Coronary artery (tissue), 2 donors: ENCODE measurements at places on chromosomes 7 and 10.
A peak's percentile ranks its signal among the peaks of the same experiment; 100 is the strongest.

GRCh38 chr10:60488111-60488669 is 98.5 kb upstream of the ANK3 start:
- no peak for DNase-seq

DNA sequence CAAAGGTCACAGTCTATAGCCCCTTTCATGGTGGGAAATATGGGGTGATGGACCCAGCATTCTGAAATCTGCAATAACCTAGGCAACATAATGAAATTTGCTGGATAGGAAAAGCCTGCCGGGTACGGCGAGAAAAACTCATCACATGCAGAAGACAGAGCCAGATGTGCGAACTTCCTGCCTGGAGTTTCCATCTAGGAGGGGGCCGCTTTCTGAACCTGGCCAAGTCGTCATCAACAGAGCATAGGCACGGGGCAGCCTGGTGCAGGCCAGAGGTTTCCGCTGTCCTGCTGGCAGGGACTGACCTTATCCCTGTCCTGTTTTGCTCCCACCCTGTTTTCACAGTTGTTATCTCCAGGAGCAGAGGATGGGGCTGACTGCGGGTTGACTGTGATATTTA is 27.4 kb downstream of the CCDC3 start:
- peak; percentile 28 for DNase-seq

DNA sequence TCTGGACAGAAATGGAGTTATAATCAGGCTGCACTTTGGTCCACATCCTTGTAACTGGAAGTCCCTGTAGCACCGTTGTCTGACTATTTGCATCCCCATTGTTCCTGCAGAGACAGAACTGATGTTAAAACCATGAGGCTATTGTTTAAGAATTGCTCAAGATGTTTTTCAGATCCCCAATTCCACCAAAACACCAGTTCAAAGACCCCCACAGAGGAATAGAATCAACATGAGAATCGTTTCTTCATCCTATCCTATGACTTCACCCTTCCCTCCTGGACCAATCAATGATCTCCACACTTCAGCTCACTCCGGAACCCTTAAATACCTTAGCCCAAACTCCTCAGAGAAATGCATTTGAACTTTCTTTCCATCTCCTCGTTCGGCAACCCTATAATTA is 57.1 kb upstream of the GRID1 start:
- DNase-seq, result no peak

- no peak for DNase-seq
These were observed 319.1 kb upstream of the TMEM229A start for GRCh38 chr7:124351950-124352349.

DNA sequence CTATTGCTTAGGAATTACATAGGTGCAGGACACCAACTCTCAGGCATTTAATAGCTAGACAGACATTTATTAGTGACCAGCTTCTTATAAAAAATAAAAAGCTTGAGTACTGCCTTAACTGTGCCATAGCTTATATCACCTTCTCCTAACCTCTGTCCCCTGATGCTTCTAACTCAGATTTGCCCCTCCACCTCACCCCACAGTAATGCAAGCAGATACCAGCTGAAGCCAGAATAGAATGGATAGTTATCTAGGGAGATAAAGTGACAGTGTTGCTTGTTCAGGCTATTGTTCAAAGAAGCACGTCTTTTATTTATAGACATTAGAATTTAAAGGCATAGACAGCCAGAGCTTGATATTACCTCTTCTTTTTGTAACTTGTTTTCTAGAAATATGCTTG is 99.6 kb upstream of the GLCCI1 start:
- DNase-seq, result no peak

GRCh38 chr10:113177156-113177935 is 227.3 kb downstream of the TCF7L2 start:
- no peak for DNase-seq

DNA sequence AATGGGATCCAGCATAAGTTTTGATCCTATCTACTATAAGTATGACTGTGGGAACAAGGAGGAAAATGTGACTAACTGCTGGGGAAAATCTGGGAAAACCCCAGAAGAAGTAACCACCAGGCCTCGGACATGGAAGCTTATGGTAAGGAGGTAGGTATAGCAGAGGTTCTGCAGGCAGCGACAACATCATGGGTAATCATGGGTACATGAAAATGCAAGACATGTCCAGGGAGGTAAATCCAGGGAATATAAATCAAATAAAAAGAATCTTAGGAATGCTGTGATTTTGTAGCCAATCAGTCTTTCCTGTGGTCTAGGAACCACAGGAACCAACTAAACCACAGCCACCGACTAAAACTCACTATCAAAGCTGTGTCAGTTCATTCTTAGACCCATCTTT is 168.3 kb upstream of the NPY start:
- no peak for DNase-seq

DNA sequence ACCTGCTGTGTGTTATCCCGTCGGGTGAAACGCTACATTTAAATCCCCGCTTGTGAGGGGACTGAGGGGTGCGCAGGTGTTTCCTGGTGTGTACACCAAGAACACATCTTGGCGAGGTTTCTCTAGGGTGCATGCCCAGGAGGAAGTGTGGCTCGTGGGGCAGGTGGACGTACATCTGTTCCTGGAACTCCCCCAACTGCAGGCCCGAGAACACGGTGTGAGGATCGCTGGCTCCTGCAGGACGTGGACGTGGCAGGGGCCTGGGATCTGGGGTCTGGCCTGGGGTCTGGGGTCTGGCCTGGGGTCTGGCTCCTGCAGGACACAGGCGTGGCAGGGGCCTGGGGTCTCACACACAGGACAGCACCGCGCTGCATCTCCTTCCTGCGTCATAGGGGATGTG is 10.1 kb downstream of the KNDC1 start:
- no peak for DNase-seq

DNA sequence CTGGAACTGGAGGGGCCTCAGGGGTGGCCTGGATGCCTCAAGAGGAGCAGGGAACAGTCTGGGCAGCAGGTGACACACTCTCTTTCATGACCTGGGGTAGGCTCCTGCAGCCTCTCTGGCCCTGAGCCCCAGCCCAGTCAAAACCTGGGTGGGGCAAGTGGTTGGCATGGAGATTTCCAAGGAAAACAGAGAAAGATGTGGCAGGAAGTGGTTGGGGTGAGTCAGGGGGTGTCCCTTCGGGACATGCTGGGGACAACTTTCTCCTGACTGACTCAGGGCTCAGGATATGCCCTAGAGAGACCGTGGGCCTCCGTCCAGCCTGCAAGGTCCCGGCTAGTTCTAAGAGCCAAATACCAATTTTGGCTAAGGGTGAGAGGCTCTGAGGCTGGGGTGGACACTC is 2.9 kb downstream of the AQP1 start:
- peak; percentile 95 for DNase-seq

DNA sequence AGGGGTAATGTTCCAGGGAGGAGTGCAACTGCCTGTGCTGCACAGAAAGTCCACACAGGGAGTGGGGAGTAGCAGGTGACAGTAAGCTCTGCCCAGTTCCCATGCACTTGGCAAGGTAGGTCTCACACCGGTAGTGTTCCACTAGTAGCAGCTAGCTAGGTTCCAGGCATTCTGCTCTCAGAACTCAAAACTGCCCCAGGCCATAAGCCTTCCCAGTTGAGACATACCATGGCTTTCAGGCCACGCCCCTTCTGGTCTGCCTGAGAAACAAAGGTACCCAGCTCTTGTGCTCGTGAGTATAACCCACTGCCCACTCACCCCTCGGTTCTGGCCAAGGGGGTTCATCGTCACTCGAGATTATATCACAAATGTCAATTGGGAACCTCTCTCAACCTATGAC is 12.6 kb downstream of the CASP7 start:
- DNase-seq, result no peak

DNA sequence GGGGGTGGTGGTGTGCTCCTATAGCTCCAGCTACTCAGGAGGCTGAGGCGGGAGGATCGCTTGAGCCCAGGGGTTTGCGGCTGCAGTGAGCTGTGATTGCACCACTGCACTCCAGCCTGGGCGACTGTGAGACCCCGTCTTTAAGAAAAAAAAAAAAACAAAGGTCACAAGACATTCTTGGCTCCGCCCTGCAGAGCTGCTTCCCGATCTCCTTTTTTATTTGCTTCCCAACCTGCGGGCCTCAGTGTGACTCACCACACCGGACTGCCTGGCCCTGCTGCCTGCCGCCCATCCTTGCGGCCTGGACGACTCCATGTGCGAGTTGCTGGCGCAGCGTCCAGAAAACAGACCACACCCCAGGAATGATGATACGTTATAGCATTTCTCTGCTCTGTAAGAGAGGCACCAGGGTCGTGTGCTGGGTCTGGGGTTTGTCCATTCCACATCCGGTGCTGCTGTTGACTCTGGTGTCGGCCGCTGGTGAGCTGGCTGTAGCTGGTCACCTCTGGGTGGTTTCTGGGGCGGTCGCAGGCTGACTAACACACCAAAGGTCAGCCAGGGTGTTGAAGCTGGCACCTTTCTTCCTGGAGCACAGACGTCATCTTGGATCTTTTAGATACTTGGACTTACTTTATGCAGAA is 123.6 kb downstream of the TCF7L2 start:
- DNase-seq, result peak; percentile 94

DNA sequence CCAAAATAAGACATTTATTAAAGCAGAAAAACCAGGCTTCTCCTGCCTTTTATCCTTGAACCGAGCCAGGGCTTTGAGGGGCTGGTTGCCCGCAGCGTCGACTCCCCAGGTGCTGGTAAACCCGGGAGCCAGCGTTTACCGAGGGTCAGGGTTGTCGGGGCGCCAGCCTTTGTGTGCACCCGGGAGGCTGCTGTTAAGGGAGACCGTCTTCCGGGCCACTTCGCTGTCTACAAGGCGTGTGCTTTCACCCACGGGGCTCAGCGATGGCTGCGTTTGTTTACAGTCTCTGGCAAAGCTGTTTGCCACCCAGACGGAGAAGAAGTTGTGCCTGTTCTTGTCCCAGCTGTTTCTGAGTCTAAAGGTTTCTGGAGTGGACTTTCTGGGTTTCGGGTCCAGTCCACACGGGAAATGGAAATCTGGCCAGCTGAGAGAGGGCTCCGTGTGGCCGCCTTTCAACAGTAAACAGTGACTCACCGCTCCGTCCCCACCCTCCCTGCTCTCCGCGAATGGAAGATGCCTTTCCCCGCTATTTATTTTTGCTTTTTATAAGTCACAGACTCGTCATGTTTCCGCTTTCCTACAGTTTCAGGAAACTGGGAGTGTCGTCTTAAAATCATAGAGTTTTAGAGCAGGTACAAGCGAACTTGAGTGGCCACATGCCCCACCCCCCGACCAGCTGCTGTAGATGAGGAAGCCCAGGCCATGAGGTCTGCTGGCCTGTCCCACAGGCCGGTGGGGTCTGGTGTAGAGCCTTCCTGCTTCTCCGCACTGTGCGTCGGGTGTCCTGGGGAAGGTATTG is 2.2 kb downstream of the MAFK start:
- DNase-seq, result peak; percentile 95

GRCh38 chr7:105130048-105130447 is 116.0 kb downstream of the KMT2E start:
- DNase-seq, result no peak

- no peak for DNase-seq
These were observed 101.4 kb upstream of the STEAP1B start for GRCh38 chr7:22601408-22601807.

- DNase-seq, result no peak
These were observed 80.2 kb upstream of the NEBL start for GRCh38 chr10:20977300-20977699.

DNA sequence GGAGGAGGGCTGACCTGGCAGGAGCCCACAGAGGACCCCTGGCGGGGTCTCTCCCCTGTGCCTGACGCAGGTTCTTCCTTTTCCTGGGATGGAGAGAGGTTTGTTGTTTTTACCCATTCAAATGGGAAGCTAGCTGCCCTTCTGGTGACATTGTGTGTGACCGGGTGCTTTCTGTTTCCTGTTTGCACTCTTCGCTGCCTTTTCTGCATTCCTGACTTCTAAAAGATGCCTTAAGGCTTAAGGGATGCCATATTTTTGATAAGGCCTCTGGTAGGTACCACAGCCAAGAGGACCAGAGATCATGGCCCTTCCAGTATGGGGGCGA is 20.3 kb downstream of the ZNF783 start:
- DNase-seq, result no peak

DNA sequence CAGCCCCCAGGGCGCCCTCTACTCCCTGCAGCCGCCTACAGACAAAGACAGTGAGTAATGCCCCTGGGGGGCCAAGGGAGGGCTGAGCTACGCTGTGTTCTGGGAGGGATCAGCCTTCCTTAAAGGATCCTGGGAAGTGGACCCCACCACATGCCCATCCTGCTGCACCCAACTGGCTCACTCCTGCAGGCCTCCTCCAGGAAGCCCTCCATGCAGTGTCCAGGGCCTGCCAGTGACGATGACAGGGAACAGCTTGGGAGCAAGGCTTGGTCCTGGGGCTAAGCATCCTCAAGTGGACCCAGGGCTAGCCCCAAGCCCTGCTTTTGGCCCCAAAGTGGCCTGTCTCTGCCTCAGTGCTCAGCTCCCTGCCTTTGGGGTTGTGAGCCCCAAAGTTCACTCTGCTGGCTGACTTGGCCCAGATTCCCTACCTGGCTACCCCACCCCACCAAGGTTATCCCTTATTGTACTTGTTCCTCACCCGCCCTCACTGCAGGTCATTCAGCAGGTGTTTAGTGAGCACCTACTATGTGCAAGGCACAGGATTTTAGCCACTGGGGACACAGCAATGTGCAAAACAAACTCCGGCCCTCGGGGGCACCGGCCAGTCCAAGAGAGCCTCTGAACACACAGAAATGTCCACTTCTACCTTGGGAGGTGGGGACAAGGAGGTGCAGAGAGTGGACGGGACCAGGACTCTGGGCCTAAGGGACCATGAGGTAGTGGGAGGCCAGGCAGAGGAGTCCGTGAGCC is 83.5 kb downstream of the MYL10 start:
- no peak for DNase-seq

GRCh38 chr10:68989317-68989990 is 851 bp downstream of the KIFBP start:
- no peak for DNase-seq

DNA sequence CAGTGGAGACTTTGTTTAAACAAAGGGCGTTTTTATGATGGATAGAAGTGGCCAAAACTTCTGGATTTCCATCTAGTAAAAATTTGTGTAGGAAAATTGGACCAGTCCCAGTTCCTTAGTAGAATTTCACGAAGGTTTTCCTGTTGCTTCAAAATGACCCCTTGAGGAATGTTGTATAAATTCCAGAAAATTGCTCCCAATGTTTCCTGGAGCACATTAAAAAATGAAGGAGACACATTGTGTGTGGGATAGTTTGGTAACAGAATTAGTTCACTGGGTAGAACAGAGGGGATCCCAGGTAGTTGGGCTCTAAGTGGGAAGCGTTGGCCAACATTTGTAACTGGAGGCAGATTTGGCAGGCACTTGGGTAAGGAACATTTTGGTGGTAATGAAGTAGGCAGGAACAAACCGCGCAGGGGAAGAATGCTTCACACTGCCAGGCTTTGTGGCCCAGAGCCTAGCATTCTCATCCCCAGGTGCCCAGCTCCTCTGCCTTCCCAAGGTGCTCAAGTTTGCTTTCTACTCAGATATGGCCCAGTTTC is 758.6 kb downstream of the AUTS2 start:
- DNase-seq, result no peak
